ENCODE measurements at places on chromosomes 2 and 18.
A peak's percentile ranks its signal among the peaks of the same experiment; 100 is the strongest.

DNA sequence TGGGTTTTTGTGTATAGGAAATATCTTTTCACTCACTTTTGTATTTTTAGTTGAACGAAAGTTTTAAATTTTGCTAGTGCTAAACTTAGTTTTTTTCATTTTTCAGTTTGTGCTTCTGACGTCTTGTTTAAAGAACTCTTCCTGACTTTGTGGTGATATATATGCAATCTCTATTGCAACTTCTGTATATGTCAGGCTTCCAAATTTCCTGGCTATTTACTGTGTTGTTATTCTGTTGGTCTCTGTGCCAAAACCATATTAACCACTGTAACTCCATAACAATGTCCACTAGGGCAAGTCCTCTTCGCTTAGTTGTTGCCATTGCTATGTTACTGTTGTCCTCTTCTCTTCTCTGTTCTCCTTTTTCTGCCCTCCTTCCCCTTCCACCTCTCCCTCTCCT, 3.2 kb upstream of the EHD3 start:
- no peak for DNase-seq

DNA sequence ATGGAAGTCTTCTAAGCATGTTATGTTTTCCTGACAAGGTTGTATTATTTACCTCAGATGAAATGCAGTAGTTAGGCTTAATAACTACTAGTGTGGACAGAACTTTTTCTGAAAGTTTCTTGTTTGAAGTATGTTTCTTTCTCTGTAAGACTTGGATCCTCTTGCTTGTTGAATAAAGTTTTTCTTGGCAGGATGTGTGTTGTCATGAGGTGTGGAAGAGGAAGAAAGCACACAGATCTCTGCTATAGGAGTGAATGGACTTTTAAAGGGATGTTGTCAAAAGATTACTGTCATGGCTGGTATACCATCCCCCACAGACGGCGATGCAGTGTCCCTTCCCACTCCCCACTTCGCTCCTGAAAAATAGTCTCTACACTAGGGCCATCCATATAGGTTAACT, 2.6 kb downstream of the CAB39 start:
- DNase-seq = no peak

DNA sequence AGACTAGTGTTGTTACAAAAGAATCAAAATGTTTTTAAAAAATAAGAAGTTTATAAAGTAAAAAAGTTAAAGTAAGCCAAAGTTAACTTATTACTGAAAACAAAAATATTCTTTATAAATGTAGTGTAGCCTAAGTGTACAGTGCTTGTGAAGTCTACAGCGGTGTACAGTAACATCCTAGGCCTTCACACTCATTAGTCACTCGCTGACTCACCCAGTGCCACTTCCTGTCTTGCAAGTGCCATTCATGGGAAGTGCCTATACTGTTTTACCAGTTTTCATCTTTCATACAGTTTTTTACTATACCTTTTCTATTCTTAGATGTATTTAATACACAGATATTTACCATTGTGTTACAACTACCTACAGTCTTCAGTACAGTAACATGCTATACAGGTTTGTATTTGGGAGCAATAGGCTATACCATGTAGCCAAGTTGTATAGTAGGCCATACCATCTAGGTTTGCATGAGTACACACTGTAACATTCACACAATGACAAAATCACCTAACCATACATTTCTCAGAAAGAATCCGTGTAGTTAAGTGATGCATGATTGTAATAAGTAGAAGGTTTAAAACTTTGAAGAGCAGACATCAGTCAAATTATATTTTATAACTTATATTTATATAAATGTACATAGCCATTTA, 13.4 kb downstream of the SERPINB7 start:
- no peak for DNase-seq

- no peak for DNase-seq
Measured at GRCh38 chr2:42254186-42254895, 85.2 kb downstream of the EML4 start.

DNA sequence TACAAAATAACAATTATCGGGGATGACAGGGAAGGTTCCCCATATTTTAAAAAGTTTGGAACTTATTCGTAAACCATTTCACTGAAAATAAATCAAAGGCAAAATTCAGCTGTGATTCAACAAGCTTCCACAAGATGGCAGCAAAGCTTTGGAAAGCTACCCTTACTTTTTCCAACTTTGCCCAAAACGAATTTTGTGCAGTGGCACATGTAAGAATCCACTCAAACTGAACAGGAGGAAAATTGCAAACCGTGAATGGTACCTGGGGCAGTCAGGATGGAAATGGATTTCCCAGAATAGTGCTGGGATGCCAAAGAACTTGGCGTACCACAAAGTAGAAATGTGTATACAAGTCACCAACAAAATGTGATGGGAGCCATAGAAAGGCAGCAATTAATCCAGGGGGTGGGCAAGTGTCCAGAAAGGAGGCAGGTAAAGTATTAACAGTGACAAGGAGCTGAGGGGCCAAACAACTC, 10.7 kb downstream of the RPL31 start:
- no peak for DNase-seq

- peak; percentile 10 for DNase-seq
Measured at GRCh38 chr2:216634370-216635148, 1.3 kb downstream of the IGFBP2 start.
